Anterior cingulate cortex (tissue), 58 donors: ENCODE measurements at places on chromosomes 2 and 18.

- no peak for DNase-seq
Observed at GRCh38 chr18:23943104-23943503, 71.5 kb upstream of the TTC39C start.

DNA sequence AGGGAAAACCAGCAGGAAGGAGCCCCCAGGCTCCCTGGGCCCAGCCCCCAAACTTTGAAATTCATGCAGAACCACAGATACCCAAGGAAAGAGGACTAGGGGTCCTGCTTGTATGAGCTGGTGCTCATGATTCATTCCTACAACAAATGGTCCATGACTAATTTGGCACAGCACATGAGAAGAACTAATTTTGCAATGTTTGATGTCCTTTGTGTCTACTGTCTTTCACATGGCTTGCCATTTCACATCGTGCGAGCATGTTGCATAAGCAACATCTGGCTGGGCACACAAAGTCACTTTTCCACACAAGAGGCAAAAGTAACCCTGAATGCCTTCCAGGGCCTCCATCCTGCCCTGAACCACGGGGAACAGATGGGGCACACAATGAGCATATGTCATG is 149.6 kb upstream of the APCDD1 start:
- no peak for DNase-seq

DNA sequence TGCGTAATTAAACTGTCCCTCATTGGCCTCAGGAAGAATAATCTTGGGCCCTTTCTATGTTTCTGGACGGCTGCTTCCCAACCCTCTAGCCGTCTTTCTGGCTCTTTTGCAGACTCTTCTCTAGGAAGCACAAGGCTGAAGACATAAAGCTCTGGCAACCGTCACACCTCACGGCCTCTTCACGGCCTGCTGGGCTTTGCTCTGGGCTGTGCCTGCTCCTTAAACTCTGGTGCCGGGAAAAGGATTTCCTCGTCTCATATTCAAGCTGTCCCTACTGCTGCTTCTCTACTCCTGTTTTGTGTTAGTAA is 36.0 kb upstream of the WIPF1 start:
- DNase-seq = no peak

- no peak for DNase-seq
Observed at GRCh38 chr18:76416911-76417310, 78.1 kb downstream of the ZNF516 start.

GRCh38 chr2:215361211-215361875 is 49.5 kb downstream of the ATIC start:
- DNase-seq = no peak

GRCh38 chr2:204024503-204024902 is 87.9 kb downstream of the ICOS start:
- no peak for DNase-seq

DNA sequence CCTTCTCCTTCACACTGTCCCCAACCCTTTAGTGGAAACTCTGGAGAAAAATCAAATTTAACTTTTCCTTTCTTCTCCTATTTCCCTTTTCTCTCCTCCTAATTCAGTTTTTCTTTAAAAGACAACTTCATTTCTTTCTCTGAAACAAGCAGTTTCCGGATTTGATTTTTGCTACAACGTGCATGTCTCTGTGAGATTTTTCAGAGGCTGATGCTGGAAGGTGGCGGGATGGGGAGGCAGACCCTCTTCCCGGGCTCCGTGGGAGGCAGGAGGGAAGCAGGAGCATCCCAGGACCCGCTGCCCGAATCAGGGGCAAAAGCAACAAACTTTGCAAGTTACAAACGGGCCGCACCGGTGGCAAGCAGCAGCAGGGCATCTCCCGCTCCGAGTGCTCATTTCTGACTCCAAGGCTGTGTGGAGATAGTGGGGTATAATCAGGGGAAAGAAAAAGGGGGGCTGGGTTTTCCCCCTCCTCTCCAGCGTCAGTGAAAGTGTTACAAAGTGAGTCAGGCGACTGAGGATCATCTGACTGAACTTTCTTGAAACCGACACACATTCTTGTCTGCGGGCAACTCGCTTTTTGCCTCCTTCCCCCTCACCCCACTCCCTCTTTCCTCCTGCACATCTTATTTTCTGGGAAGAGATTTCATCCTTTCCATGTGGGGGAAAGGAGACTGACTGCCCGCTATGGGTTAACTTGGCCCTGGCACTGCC is 6.4 kb downstream of the ZEB2 start:
- DNase-seq = no peak

GRCh38 chr18:11751341-11752115 is 62.5 kb downstream of the GNAL start:
- DNase-seq = no peak

GRCh38 chr2:42098571-42099437 is 51.0 kb downstream of the PKDCC start:
- no peak for DNase-seq

DNA sequence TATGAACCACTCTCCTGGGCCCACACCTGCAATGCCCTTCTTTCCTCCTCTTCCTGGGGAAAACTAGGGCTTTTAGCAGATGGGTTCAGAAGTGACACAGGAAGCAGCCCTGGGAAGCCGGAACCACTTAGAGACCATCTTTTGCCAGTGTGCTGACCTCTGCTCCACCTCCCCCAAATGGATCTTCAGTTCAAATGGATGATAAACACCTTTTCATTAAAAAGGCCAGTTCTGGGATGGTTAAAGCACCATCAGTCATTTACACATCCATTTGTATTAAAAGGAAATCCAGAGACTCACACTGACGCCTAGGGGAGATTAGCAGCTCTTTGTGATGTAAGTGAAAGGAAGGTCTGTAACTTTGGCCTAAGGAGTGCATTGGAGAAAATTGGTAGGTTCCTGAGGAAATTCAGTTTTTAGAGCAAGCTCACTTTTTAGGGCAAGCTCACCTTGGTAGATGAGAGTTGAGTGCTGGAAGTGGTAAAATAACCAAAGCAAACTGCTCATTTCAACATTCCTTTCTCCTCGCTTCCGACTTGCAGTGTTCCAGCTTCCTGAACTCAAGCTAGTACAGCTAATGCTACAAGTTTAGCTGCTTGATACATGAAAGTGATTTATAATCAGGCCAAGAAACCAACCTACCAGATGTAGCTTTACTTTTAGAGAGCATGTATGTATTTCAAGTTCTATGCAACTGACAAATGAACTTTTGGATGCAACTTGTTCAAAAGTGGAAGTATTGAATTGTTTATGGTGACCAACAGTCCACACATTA is 47.7 kb downstream of the ACTR2 start:
- no peak for DNase-seq

- no peak for DNase-seq
Observed at GRCh38 chr2:208541989-208542464, 135.4 kb downstream of the PTH2R start.

GRCh38 chr2:239127513-239127912 is 273.3 kb downstream of the HDAC4 start:
- no peak for DNase-seq

DNA sequence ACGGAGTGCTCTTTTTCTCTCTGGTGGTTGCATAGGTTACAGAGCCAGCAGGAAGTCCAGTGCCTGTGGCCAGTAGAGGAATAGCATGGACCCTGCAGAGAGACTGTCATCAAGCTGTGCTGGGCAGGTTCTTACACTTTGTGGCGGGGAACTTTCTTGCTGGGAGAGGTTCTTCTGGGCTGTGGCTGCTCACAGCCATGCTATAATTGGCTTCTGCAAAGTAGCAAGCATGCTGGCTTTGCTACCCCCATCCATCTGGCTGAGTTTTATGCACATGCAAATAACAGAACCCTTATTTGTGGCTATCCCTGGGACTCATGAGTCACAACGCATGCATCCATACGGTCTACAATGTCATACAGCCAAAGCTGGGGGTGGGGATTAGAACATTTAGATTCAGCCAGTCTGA is 68.9 kb downstream of the PLCL1 start:
- DNase-seq = peak; percentile 12

DNA sequence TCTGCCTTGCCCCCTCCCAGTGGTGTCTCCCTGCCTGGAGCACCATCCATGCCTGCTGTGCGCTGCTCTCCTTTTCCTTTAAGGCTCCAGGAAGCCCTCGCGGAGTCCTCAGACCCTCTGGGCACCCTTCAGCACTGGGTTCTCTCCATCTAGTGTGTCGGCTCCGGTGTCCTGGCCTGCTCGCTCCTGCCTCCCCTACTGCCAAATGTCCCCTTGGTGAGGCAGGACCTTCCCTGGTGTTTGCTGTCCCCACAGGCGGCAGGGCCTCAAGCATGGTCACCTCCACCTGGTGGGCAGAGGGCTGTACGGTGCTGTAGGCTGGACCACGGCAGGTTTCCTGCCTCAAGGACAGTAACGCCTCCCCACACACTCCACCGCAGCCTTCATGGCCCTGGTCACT is 90.2 kb downstream of the DGKD start:
- DNase-seq = no peak

GRCh38 chr2:7089284-7089683 is 172.1 kb downstream of the RNF144A start:
- no peak for DNase-seq

- DNase-seq = no peak
Observed at GRCh38 chr2:20584045-20584398, 66.9 kb downstream of the HS1BP3 start.

GRCh38 chr2:232835687-232836208 is 34.3 kb upstream of the SNORC start:
- no peak for DNase-seq

- no peak for DNase-seq
Observed at GRCh38 chr2:232518844-232519243, 1.3 kb upstream of the PRSS56 start.

DNA sequence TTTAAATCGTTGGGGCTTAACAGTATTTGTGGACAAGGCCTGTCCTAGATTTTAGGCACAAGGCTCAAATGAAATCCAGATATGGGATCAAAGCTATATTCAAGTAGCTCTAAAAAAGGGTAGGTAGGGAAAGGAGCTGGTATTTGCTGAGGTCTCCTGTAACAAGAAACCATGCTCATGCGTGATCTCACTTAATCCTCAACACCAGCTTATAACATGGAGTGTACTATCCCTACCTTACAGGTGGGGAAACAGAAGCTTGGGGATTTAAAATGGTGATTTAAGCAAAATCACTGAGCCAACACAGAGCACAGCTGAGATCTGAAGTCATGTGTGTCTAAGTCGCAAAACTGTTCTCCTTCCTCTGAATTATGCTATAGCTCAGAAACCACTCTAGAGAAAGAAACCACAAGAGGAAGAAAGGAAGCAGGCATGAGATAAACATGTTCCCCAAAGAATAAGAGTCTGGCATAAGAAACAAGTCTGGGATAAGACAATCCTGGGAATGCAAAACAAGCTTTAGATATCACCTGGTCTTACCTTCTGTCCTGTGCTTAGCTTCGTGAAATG is 43.1 kb downstream of the CYRIA start:
- DNase-seq = no peak

DNA sequence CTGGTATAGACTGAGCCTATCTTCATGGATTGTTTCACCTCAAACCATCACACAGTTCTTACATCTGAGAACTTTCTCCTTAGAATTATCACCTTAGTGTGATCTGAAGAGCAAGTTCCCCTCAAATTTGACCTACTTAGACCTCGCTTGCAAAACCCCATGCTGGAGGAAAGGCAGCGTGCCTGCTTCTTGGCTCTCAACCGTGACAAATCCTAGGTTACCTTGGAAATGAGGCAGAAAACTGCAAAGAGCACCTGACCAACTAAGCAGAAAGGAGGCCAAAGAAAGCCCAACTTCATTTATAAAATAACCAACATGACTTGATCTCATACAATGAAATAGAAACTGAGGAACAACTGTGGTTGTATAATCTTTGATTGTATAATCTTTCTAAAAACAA is 146.4 kb downstream of the RAB3GAP1 start:
- DNase-seq = no peak

- no peak for DNase-seq
Observed at GRCh38 chr2:98295275-98295674, 51.0 kb upstream of the CNGA3 start.

DNA sequence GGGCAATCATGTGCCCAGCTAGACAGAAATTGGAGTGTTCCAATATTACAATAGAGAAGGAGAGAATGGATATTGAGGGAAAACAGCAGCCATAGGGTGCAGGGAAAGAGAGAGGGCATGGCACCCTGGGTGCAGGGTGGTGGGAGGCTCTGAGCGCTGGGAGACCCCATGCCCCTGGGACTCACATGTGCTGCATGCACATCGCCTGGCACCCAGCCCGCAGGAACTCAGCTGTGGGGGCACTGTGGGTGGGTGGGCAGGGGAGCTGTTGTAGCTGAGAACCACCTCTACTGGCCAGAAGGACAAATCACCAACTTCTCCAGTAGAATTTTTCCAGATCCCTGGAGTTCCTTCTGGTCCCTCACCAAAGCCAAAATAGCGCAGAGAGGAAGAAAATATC is 7.2 kb upstream of the NEURL3 start:
- no peak for DNase-seq

DNA sequence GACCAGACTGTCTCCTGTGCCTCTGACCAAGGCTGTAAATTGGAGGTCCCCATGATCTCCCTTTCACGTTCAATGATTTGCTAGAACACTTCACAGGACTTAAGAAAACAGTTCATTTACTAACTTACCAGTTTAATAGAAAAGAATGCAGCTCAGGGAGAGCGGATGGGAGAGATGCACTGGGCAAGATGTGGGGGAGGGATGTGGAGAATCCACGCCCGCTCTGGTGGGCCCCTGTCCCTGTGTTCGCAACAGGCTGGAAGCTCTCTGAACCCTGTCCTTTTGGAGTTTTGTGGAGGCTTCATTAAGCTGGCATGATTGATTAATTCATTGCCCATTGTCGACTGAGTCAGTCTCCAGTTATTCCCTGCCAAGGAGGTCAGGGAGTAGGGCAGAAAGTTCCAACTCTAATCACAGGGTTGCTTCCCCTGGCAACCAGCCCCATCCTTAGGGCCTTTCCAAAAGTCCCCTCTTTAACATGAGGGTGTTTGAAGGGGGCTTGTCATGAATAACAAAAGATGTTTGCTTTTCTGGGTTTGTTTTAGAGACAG is 257.1 kb downstream of the ACKR3 start:
- no peak for DNase-seq

DNA sequence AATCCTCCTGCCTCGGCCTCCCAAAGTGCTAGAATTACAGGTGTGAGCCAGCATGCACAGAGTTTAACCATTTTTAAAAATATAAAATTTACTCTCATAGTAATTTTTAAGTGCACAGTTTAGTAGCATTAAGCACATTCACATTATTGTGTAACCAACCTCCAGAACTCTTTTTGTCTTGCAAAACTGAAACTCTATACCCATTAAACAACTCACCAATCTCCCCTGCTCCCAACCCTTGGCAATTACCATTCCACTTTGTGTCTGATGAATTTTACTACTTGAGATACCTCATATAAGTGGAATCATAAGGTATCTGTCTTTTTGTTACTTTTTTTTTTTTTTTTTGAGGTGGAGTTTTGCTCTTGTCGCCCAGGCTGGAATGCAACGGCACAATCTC is 112.5 kb downstream of the BMPR2 start:
- DNase-seq = no peak

GRCh38 chr2:3959372-3959771 is 256.0 kb downstream of the DCDC2C start:
- DNase-seq = no peak

GRCh38 chr2:238879043-238879442 is 31.2 kb downstream of the TWIST2 start:
- DNase-seq = no peak
